Tibial nerve (tissue), 4 donors: ENCODE measurements at places on chromosomes 11 and 22. TPM values are rescaled to one million over a fixed set of nuclear protein-coding genes. Genes with fewer than 3 reads are reported as not detected.

- H3K4me1 ChIP-seq: peaks cover 25% of the 10 kb centered on the region
- H3K27me3 ChIP-seq: peaks cover 82% of the 10 kb centered on the region
- H3K36me3 ChIP-seq: no peaks in the 10 kb centered on the region
- DNase-seq: no peak
- no peak overlapping the region for H3K27ac ChIP-seq
These were observed 774 bp upstream of the E2F8 start for GRCh38 chr11:19241260-19242178.

GRCh38 chr11:120994091-120994859, 29.6 kb upstream of the TBCEL start:
- H3K4me1 ChIP-seq: no peaks in the 10 kb centered on the region
- no peak overlapping the region for H3K27ac ChIP-seq

GRCh38 chr11:70501933-70502540, 103.7 kb downstream of the CTTN start:
- H3K36me3 ChIP-seq: no peaks in the 10 kb centered on the region
- no peak overlapping the region for H3K4me3 ChIP-seq
- no peak overlapping the region for H3K27ac ChIP-seq
- H3K4me1 ChIP-seq: no peaks in the 10 kb centered on the region
- no peak for DNase-seq
- no peaks in the 10 kb centered on the region for H3K27me3 ChIP-seq

- no peaks in the 10 kb centered on the region for H3K4me1 ChIP-seq
- no peaks in the 10 kb centered on the region for H3K36me3 ChIP-seq
- H3K27ac ChIP-seq: peak overlapping the region; percentile 95
- peak; percentile 40 for DNase-seq
- peak overlapping the region; percentile 82 for H3K4me3 ChIP-seq
These were observed 952 bp downstream of the YAP1 start for GRCh38 chr11:102111011-102111786.

- no peaks in the 10 kb centered on the region for H3K36me3 ChIP-seq
- H3K27ac ChIP-seq: no peak overlapping the region
- H3K4me1 ChIP-seq: peaks cover 50% of the 10 kb centered on the region
- no peaks in the 10 kb centered on the region for H3K27me3 ChIP-seq
These were observed 74.2 kb downstream of the KIRREL3 start for GRCh38 chr11:126926376-126926791.

DNA sequence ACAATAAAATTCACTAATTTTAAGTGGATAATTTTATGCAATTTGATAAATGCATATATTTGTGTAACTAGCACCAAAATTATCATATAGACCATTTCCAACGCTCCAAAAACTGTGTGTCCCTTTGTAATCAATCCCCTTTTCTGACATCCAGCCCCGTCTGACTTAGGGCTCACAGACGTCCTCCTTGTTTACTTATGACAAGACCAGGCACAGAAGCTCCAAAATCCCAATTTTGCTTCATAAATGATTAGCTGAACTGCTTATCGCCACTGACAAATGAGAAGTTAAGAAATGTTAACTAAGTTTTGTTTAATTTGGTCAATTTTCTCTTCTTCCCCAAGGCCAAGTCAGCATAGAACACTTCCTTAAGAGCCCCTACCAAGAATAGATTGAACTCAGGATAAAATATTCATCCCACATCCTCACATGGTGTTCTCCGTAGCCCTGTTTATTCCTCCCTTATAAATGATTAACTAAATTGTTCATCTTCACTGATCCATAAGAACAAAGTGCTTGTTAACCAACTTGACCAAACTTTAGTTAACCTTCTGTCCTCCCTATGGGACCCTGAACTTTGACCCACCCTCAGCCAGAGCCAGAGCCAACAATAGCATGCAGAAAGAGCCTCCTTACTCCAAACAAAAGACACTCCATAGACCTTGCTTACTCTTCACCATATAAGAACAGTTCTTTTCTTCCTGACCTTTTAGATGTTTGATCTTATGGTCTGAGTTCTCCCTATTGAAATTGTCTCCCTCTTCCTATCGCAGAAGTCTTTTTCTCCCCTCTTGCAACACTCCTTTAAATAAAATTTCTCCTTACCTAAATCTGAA, 30.8 kb upstream of the GLYAT start:
- H3K4me1 ChIP-seq: no peaks in the 10 kb centered on the region
- H3K27ac ChIP-seq: no peak overlapping the region
- DNase-seq: no peak
- H3K27me3 ChIP-seq: no peaks in the 10 kb centered on the region
- no peaks in the 10 kb centered on the region for H3K36me3 ChIP-seq

- no peaks in the 10 kb centered on the region for H3K27me3 ChIP-seq
- H3K4me1 ChIP-seq: no peaks in the 10 kb centered on the region
- H3K27ac ChIP-seq: no peak overlapping the region
- peaks cover 3% of the 10 kb centered on the region for H3K36me3 ChIP-seq
- no peak overlapping the region for H3K4me3 ChIP-seq
These were observed 32.8 kb downstream of the FAM227A start for GRCh38 chr22:38623351-38623750.

DNA sequence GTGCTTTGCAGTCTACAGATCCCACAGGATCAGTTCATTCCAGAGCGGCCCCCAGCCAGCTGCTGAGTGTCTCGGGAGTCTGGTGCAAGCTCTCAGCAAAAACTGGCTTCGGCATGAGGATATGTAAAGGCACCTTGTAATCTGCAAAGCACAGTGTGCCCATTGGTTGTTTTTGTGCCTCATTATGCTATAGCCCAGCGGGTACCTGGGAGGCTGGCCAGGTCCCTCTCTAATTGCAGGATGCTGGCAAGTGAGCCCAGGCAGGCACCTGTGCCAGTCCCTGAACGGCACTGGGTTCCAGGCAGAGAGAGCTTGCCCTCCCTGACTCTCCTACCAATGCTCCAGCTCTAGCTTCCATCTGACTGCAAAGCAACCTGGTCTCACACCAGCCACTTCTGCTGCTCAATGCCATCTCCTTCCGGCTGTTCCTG, 128.7 kb downstream of the DSCAML1 start:
- peaks cover 3% of the 10 kb centered on the region for H3K4me1 ChIP-seq
- H3K36me3 ChIP-seq: no peaks in the 10 kb centered on the region
- H3K27me3 ChIP-seq: no peaks in the 10 kb centered on the region
- DNase-seq: no peak

- H3K4me1 ChIP-seq: no peaks in the 10 kb centered on the region
- DNase-seq: no peak
- H3K27me3 ChIP-seq: peaks cover 49% of the 10 kb centered on the region
- H3K4me3 ChIP-seq: no peak overlapping the region
- no peaks in the 10 kb centered on the region for H3K36me3 ChIP-seq
These were observed 17.7 kb downstream of the ELFN2 start for GRCh38 chr22:37409459-37410050.

GRCh38 chr11:62502030-62502730, 44.4 kb downstream of the AHNAK start:
- no peak for DNase-seq
- H3K36me3 ChIP-seq: no peaks in the 10 kb centered on the region
- no peak overlapping the region for H3K4me3 ChIP-seq
- peak overlapping the region; percentile 96 for H3K27ac ChIP-seq

- H3K36me3 ChIP-seq: no peaks in the 10 kb centered on the region
- peak overlapping the region; percentile 52 for H3K4me3 ChIP-seq
- no peaks in the 10 kb centered on the region for H3K27me3 ChIP-seq
- H3K4me1 ChIP-seq: peaks cover 52% of the 10 kb centered on the region
These were observed 1.0 kb upstream of the TANGO2 start for GRCh38 chr22:20019661-20020532.

DNA sequence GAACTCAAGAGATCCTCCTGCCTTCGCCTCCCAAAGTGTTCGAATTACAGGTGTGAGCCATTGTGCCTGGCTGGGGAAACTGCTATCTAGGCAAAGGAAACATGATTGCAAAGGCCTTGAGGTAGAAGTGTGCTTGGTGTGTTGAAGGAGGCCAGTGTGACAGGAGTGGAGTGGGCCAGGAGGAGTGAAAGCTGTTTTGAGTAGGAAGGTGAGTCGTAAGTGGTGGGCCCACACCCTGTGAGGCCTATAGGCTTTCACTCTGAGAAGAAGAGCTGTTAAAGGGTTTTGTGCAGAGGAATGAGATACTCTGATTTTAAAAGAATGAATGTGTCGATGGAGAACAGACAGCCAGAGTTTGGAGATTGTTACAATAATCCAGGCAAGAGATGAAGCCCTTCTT, 43.4 kb downstream of the WEE1 start:
- H3K4me1 ChIP-seq: no peaks in the 10 kb centered on the region
- H3K36me3 ChIP-seq: no peaks in the 10 kb centered on the region
- H3K27ac ChIP-seq: no peak overlapping the region
- DNase-seq: no peak
- H3K27me3 ChIP-seq: no peaks in the 10 kb centered on the region

DNA sequence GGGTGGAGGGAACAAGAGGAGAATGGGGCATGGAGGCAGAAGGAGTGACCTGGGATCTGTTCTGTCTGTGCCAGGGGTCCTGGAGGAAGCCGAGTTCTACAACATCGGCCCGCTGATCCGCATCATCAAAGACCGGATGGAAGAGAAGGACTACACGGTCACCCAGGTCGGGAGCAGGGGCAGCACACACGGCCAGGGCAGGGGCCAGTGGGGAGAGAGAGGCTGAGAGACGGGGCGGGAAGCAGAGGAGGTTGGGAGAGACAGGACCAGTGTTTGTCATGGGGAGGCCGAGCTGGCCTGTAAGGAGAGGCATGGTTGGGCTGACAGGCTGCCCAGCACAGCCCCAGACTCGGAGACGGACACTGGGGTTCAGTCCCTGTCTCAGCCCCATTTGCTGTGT, 4.7 kb downstream of the KCTD17 start:
- H3K36me3 ChIP-seq: no peaks in the 10 kb centered on the region
- no peak overlapping the region for H3K27ac ChIP-seq
- no peak for DNase-seq
- no peak overlapping the region for H3K4me3 ChIP-seq
- peaks cover 22% of the 10 kb centered on the region for H3K4me1 ChIP-seq
- H3K27me3 ChIP-seq: no peaks in the 10 kb centered on the region

DNA sequence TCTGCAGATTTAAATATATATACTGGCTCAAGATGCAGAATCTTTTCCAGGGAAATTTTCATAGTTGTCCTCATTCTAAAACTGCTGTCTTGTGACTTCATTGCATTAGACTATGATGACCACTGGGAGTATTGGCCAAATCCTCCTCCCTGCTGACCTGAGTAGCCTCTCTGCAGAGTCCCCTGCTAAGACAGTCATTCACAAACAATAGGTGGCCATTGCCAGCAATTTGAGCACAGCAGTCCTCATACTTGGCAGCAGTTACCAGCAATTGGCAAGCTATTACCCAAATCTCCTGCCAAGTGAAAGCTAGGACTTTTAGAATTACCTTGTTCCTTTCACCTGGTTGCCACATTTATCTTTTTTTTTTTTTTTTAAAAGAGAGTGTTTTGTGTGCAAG, 325.8 kb downstream of the FAT3 start:
- no peak for DNase-seq
- no peak overlapping the region for H3K27ac ChIP-seq
- no peaks in the 10 kb centered on the region for H3K4me1 ChIP-seq
- H3K27me3 ChIP-seq: no peaks in the 10 kb centered on the region
- H3K36me3 ChIP-seq: no peaks in the 10 kb centered on the region

DNA sequence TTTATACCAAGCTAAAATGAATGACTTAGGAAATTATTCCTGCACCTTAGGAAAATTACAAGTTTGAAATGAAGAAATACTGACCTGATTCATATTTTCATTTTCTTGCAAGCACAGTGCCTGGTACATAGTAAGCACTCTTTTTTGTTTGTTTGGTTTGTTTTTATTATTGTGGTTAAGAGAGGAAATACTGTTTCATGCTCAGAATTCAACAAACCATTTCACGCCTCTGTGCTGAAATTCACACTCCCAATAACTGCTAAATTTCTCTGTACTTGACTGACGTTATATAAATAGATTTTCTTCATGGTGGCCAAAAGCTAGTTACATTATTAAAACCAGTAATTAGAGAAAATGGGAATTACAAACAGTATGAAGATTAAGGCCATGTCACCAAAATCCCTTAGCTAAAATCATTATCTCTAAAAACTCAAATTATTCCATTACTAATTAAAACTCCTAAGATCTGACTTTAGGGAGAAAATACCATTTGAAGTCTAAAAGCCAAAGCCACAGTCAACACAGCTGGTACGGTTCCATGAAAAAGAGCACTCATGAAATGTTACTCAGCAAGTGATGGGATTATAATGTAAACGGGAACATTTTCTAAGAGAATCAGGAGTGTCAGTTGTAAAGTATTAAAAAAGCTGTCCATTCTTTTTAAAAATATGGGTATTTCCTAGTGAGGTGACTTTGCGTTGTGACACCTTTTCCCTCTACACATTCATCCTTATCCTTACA, 77.8 kb upstream of the DDI1 start:
- DNase-seq: no peak
- H3K27me3 ChIP-seq: no peaks in the 10 kb centered on the region
- no peak overlapping the region for H3K4me3 ChIP-seq
- H3K27ac ChIP-seq: no peak overlapping the region
- no peaks in the 10 kb centered on the region for H3K36me3 ChIP-seq

GRCh38 chr11:498297-499181, 8.5 kb downstream of the RNH1 start:
- no peak overlapping the region for H3K4me3 ChIP-seq
- H3K27me3 ChIP-seq: no peaks in the 10 kb centered on the region
- DNase-seq: no peak
- peaks cover 89% of the 10 kb centered on the region for H3K36me3 ChIP-seq
- H3K4me1 ChIP-seq: peaks cover 14% of the 10 kb centered on the region

- no peaks in the 10 kb centered on the region for H3K36me3 ChIP-seq
- no peak overlapping the region for H3K4me3 ChIP-seq
- H3K27me3 ChIP-seq: no peaks in the 10 kb centered on the region
These were observed 37.0 kb downstream of the KREMEN1 start for GRCh38 chr22:29109822-29110221.

GRCh38 chr11:115761348-115761747, 257.1 kb upstream of the CADM1 start:
- peak overlapping the region; percentile 86 for H3K27ac ChIP-seq
- DNase-seq: no peak
- no peaks in the 10 kb centered on the region for H3K36me3 ChIP-seq
- H3K4me3 ChIP-seq: no peak overlapping the region
- no peaks in the 10 kb centered on the region for H3K27me3 ChIP-seq

GRCh38 chr22:36253523-36254490, 874 bp downstream of the APOL1 start:
- H3K27ac ChIP-seq: peak overlapping the region; percentile 80
- no peaks in the 10 kb centered on the region for H3K27me3 ChIP-seq
- peaks cover 48% of the 10 kb centered on the region for H3K4me1 ChIP-seq
- DNase-seq: peak; percentile 68
- H3K36me3 ChIP-seq: no peaks in the 10 kb centered on the region

- H3K4me3 ChIP-seq: no peak overlapping the region
- H3K4me1 ChIP-seq: no peaks in the 10 kb centered on the region
- H3K27me3 ChIP-seq: no peaks in the 10 kb centered on the region
These were observed 17.9 kb upstream of the PDE3B start for GRCh38 chr11:14625586-14626205.

- no peaks in the 10 kb centered on the region for H3K27me3 ChIP-seq
- no peaks in the 10 kb centered on the region for H3K4me1 ChIP-seq
- no peak for DNase-seq
These were observed 72.9 kb downstream of the CTTN start for GRCh38 chr11:70471254-70471653.

PDE3B gene
- 39.9 TPM for total RNA-seq

CHADL gene
- 32.0 TPM for total RNA-seq

E2F8 gene
- total RNA-seq: not detected

CACNA1I gene
- total RNA-seq: 0.42 TPM

OR8G5 gene
- not detected for total RNA-seq

MS4A3 gene
- not detected for total RNA-seq

MS4A14 gene
- total RNA-seq: 0.39 TPM

VPREB1 gene
- not detected for total RNA-seq

NPAS4 gene
- not detected for total RNA-seq

CRACR2B gene
- total RNA-seq: 18.0 TPM

CHRNA10 gene
- 0.87 TPM for total RNA-seq

MAPK8IP1 gene
- 298 TPM for total RNA-seq

PATE2 gene
- not detected for total RNA-seq
